Osteoblast (primary cell): ENCODE measurements at places on chromosomes 1 and 21. TPM values are rescaled to one million over a fixed set of nuclear protein-coding genes. Genes with fewer than 3 reads are reported as not detected.

The PTPRF gene
- total RNA-seq: 12.1 and 13.0 TPM in 2 replicates

The LEPROT gene
- total RNA-seq: 87.9 and 111 TPM in 2 replicates

The ZNF683 gene
- not detected in 2 replicates for total RNA-seq

The PROK1 gene
- total RNA-seq: not detected in 2 replicates

The PAFAH2 gene
- 6.5 and 6.9 TPM in 2 replicates for total RNA-seq

The HPCA gene
- not detected in 2 replicates for total RNA-seq

The TMEM269 gene
- under 0.01 TPM in 2 replicates for total RNA-seq

The KIF17 gene
- total RNA-seq: 0.29 and 0.36 TPM in 2 replicates

The CFHR3 gene
- total RNA-seq: 0.36 TPM in 1 of 2 replicates, not detected in the other

The MYOCOS gene
- under 0.01 TPM in 2 replicates for total RNA-seq

The OR2L5 gene
- total RNA-seq: not detected in 2 replicates

The ALX3 gene
- total RNA-seq: not detected in 2 replicates

The MNDA gene
- under 0.01 TPM in 1 of 2 replicates, not detected in the other for total RNA-seq

The MFSD2A gene
- 3.5 and 3.6 TPM in 2 replicates for total RNA-seq
